Esophagus squamous epithelium (tissue), 5 donors: ENCODE measurements at places on chromosomes 11 and 22. TPM values are rescaled to one million over a fixed set of nuclear protein-coding genes. Genes with fewer than 3 reads are reported as not detected.

Gene GP1BB
- total RNA-seq: 9.7 TPM

Gene TYR
- total RNA-seq: not detected

Gene TUBA8
- total RNA-seq: not detected

Gene SLC25A18
- total RNA-seq: 0.23 TPM

DNA sequence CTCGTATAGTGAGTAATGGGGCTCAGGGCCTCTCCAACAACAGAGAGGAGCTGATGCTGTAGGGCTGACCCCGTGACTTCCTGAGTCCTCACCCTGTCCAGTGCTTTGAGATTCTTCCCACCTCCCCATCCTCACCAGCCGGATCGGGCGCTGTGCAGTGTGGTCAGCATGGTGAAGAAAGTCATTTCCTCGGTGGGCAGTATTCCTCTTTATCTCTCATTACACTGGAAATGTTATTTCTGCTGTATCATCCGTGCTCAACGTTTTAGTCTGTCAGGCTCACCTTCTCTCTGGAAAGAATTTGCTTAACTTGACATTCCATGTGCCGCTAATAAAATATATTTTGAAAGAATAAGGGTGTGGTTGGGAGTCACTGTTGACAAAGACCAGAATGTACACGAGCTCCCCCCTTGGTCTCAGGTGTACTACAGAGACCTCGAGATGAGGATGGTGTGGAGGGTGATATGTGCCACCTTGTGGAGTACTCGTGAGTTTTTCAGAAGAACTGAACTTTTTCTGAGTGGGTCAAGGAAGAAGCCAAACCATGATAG is 25.7 kb upstream of the SCGB1A1 start:
- no peaks in the 10 kb centered on the region for H3K36me3 ChIP-seq
- peaks cover 48% of the 10 kb centered on the region for H3K4me1 ChIP-seq
- no peak for DNase-seq

- DNase-seq: no peak
- no peaks in the 10 kb centered on the region for H3K36me3 ChIP-seq
- H3K27ac ChIP-seq: no peak overlapping the region
- H3K4me1 ChIP-seq: no peaks in the 10 kb centered on the region
Observed at GRCh38 chr11:47711225-47711624, 3.9 kb downstream of the AGBL2 start.

GRCh38 chr11:27207025-27207650 is 155.9 kb downstream of the CCDC34 start:
- H3K27ac ChIP-seq: no peak overlapping the region
- H3K36me3 ChIP-seq: no peaks in the 10 kb centered on the region
- H3K4me1 ChIP-seq: peaks cover 75% of the 10 kb centered on the region
- H3K4me3 ChIP-seq: no peak overlapping the region
- DNase-seq: no peak
- no peaks in the 10 kb centered on the region for H3K27me3 ChIP-seq

DNA sequence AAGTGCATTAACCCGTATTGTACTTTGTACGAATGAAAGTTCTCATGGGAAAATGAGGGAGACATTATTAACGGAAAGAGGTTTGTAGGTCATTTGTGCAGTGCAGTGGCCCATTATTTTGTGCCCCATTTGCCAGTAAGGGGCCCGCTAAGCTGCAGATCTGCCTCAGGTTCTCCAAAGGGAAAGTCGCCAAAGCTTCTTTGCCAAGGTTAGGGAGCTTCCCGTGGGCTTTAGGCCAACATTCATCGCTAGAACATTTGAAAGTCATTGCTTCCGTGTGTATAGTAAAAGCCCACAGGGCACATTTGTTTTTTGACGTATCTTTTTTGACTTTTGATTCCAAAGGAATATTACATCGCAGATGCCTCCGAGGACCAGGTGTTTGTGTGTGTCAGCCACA is 61.0 kb upstream of the SORL1-AS1 start:
- no peak overlapping the region for H3K4me3 ChIP-seq
- no peak for DNase-seq
- no peaks in the 10 kb centered on the region for H3K36me3 ChIP-seq
- H3K27me3 ChIP-seq: no peaks in the 10 kb centered on the region
- no peak overlapping the region for H3K27ac ChIP-seq

DNA sequence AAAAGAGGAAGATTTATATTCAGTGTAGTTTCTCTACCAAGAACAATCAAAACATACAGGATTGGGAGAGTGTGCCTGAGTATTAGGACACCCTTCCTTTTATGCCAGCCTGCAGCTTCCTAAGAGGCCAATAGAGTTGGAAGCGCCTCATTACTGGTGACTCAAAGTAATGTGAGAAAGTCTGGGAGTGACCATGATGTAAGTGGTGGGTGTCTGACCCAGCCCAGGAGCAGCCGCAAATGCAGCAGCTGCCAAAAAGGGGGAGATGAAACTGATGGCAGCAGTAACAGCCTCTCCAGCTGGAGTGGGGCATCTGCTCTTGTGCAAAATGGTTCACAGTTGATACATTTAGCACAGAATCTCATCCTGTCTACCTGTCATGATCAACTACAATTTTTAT is 62.0 kb downstream of the ZNF280B start:
- H3K36me3 ChIP-seq: no peaks in the 10 kb centered on the region
- no peak overlapping the region for H3K4me3 ChIP-seq
- no peaks in the 10 kb centered on the region for H3K27me3 ChIP-seq
- no peaks in the 10 kb centered on the region for H3K4me1 ChIP-seq
- no peak for DNase-seq
- no peak overlapping the region for H3K27ac ChIP-seq

DNA sequence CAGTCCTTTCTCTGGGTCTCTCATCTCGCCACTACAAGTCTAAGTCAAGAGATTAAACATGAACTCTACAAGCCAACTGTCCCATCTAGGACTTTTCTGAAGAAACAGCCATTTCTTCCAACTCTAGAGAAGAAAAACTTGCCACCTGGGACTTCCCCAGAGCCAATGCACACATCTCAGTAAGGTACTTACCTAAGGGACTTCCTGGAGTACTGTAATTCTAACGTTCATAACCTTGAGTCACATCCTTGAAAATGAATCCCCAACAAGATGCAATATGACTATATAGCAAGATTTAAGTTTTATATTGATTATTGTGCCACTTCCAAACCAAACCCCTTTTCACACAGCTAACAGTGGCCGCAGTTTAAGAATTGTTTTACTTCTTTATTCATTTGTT is 11.9 kb upstream of the ISX start:
- H3K27ac ChIP-seq: no peak overlapping the region
- no peaks in the 10 kb centered on the region for H3K27me3 ChIP-seq
- H3K36me3 ChIP-seq: no peaks in the 10 kb centered on the region

- no peaks in the 10 kb centered on the region for H3K36me3 ChIP-seq
- H3K4me1 ChIP-seq: no peaks in the 10 kb centered on the region
- no peak overlapping the region for H3K4me3 ChIP-seq
- no peak overlapping the region for H3K27ac ChIP-seq
- H3K27me3 ChIP-seq: no peaks in the 10 kb centered on the region
Observed at GRCh38 chr11:31870609-31871309, 59.6 kb upstream of the PAX6 start.

DNA sequence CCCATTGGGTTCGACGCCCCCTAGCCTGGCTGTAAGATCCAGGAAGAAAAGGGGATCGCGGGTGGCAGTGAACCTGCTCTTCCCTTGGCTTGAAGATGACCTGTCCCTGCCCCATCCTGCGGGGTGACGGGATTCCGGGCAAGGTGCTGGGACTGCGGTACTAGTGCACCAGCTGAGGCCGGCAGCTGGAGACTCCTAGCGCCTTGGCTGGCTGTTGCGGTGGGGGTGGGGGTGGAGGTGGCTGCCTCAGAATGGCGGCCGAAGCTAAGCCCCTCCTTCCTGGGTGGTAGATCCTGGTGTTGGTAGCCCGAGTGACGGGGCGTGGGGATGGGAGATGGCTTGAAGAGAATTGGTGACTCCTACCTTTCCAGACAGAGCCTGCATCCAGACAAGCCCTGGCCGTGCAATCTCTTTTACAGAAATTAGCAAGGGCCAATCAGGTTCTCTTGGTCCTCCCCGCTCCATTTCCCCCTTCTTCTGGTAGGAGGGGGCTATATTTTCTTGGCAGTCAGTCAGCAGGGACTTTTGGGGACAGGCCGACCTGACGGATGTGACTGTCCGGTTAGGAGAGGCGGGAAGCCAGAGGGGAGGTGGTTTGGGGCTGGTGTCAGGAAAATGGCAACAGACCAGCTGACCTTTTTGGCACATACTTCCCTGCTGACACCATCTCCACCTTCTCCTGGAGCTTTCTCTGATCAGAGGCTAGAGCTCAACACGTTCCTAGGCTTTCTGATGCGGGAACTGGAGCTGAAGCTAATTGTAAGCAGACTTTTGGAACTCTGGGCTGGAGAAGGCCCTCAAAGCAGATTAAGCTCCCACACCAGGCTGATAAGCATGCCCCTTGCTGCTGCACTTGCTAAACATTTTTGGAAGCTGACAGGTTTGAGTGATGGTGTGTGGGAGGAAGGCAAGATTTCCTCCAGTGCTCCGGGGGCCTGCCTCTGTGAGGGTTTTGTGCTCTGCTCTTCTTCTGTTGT is 2.0 kb downstream of the NAV2 start:
- H3K27me3 ChIP-seq: no peaks in the 10 kb centered on the region
- no peak for DNase-seq
- peak overlapping the region; percentile 96 for H3K27ac ChIP-seq

DNA sequence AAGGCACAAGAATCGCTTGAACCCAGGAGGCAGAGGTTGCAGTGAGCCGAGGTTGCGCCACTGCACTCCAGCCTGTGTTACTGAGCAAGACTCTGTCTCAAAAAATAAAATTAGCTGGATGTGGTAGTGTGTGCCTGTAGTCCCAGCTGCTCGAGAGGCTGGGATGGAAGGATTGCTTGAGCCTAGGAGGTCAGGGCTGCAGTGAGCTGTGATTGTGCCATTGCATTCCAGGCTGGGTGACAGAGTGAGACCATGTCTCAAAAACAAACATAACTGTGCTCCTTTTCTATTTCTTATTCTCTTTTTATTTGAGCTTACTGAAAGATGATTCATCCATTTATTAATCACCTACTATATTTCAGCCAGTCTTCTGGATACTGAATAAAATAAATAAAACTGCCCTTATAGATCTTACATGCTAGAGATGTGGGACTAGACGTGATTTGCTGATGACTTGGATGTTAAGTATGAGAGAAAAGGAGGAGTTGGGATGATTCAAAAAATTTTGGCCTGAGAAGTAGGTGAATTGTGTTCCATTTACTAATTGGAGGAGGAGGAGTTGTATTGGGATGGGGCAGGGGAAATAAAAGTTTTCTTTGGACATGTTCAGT is 18.0 kb downstream of the PAAF1 start:
- no peaks in the 10 kb centered on the region for H3K27me3 ChIP-seq
- no peak for DNase-seq
- no peak overlapping the region for H3K4me3 ChIP-seq
- H3K4me1 ChIP-seq: no peaks in the 10 kb centered on the region

DNA sequence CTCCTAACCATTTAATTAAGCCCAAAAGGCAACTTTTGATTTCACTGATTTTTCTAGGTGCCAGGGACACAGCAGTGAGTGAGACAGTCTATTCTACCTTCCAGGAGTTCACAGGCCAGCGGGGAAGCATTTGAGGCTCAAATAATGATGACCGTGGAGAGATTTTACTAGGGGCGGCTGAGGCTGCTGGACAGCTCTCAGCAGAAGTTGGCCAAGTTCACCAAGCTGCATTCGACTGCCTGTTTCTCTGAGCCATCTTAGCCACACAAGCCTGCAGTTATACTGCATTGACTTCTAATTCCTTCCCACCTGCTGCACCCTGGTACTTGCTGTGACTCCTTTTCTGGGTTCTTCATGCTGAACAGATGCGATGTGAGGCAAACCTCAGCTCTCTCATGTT is 168.9 kb upstream of the TBCEL start:
- no peaks in the 10 kb centered on the region for H3K4me1 ChIP-seq
- no peak overlapping the region for H3K27ac ChIP-seq
- no peaks in the 10 kb centered on the region for H3K27me3 ChIP-seq
- H3K4me3 ChIP-seq: no peak overlapping the region

GRCh38 chr11:134126217-134126822 is 57.4 kb downstream of the JAM3 start:
- peaks cover 50% of the 10 kb centered on the region for H3K4me1 ChIP-seq
- no peak for DNase-seq
- no peaks in the 10 kb centered on the region for H3K36me3 ChIP-seq
- H3K4me3 ChIP-seq: no peak overlapping the region
- H3K27me3 ChIP-seq: no peaks in the 10 kb centered on the region
- H3K27ac ChIP-seq: peak overlapping the region; percentile 72

DNA sequence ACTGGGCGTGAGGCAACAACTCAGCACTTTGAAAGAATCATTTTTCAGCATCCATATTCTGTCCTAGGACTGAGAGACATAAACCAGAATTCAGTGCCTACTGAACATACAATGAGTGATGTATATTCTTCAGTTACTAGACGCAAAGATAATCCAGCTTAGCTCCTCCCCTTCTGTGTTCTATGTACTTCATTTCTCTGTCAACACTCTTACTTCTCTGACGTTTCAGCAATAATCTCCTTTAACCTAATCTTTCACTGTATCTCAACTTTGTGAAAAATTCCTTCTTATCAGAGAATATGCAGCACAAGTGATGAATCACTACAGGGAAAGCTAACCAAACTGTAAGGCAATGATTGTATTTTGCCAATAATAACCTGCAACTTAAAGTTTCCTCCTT is 2.5 kb upstream of the OR51B5 start:
- H3K36me3 ChIP-seq: no peaks in the 10 kb centered on the region
- no peaks in the 10 kb centered on the region for H3K4me1 ChIP-seq
- DNase-seq: no peak
- no peak overlapping the region for H3K4me3 ChIP-seq

DNA sequence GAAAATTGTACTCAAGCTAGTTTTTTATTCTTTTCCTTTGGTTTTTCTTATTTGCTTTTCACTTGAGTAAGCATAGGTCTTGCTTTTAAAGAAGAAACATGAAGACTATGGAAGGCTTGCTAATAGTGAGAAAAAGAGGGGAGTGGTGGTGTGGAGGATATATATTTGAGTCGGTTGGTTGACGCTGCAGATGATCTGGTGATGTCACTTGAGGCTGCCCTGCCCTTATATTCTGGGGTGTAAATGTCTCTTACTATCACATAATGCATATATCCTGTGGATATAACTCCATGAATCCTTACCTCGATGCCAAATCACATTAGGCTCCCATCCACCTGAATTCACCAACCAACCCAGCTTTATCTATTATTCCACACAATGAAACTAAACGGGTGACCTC is 2.9 kb downstream of the GRIA4 start:
- no peak for DNase-seq
- H3K4me3 ChIP-seq: no peak overlapping the region
- no peaks in the 10 kb centered on the region for H3K27me3 ChIP-seq
- H3K27ac ChIP-seq: no peak overlapping the region

GRCh38 chr22:47357493-47357892 is 595.0 kb downstream of the TBC1D22A start:
- H3K27me3 ChIP-seq: no peaks in the 10 kb centered on the region
- H3K27ac ChIP-seq: no peak overlapping the region
- no peaks in the 10 kb centered on the region for H3K36me3 ChIP-seq
- DNase-seq: no peak

- no peak overlapping the region for H3K4me3 ChIP-seq
- H3K27me3 ChIP-seq: no peaks in the 10 kb centered on the region
- H3K4me1 ChIP-seq: no peaks in the 10 kb centered on the region
- no peaks in the 10 kb centered on the region for H3K36me3 ChIP-seq
Observed at GRCh38 chr22:22603470-22603947, 40.9 kb upstream of the GGTLC2 start.
